ENCODE measurements at places on chromosomes 13 and 19. TPM values are rescaled to one million over a fixed set of nuclear protein-coding genes. Genes with fewer than 3 reads are reported as not detected.

Gene PALM
- 135 TPM for polyA plus RNA-seq

Gene CEACAM5
- polyA plus RNA-seq = 0.90 TPM

Gene KIR2DL4
- polyA plus RNA-seq = not detected

Gene FFAR2
- 4.6 TPM for polyA plus RNA-seq

Gene ZNF320
- 4.4 TPM for polyA plus RNA-seq

Gene CERS1
- 1.0 TPM for polyA plus RNA-seq

Gene ZNF763
- 2.0 TPM for polyA plus RNA-seq

Gene VAV1
- 6.3 TPM for polyA plus RNA-seq

Gene ZNF296
- polyA plus RNA-seq = 0.48 TPM

Gene KDM4B
- 17.5 TPM for polyA plus RNA-seq

Data from adipose tissue (tissue), 3 donors.